Occipital lobe (tissue), 3 donors: ENCODE measurements at places on chromosomes 4 and X.

GRCh38 chrX:136215559-136215958 lies 35.6 kb downstream of the MAP7D3 start:
- no peak for DNase-seq

GRCh38 chr4:150385606-150386005 lies 196.3 kb upstream of the MAB21L2 start:
- DNase-seq: no peak

DNA sequence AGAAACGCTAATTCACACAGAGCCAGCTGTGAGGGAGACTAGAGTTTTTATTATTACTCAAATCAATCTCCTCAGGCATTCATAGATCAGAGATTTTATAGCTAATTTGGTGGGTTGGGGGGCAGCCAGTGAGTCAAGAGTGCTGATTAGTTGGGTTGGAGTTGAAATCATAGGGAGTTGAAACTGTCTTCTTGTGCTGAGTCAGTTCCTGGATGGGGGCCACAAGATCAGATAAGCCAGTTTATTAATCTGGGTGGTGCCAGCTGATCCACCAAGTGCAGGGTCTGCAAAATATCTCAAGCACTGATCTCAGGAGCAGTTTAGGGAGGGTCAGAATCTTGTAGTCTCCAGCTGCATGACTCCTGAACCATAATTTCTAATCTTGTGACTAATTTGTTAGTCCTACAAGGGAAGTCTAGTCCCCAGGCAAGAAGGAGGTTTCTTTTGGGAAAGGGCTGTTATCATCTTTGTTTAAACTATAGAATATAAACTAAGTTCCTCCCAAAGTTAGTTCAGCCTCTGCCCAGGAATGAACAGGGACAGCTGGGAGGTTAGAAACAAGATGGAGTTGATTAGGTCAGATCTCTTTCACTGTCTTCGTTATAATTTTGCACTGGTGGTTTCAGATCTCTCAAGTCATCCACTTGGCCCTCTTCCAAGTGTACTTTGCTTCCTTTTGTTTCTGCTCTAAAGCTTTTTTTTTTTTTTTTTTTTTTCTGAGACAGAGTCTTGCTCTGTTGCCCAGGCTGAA lies 5.4 kb upstream of the NAA11 start:
- DNase-seq: no peak

DNA sequence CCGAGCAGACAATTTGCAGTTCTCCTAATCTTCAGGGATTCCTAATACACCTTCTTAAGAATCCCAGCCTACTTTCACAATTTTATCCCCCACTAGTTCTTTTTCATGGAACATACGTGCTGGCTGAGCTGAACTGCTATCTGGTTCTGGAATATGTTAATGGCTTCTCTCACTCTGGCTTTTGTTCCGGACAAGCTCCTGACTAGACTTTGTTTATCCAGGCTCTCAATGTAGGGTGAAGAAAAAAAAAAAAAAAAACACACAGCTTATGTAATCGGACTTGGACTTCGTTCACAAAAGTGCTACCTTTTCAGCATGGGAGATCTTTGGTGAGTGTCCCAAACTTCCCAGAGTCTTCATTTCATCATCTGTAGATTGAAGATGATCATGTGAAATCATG lies 555.4 kb upstream of the CPEB2 start:
- no peak for DNase-seq

DNA sequence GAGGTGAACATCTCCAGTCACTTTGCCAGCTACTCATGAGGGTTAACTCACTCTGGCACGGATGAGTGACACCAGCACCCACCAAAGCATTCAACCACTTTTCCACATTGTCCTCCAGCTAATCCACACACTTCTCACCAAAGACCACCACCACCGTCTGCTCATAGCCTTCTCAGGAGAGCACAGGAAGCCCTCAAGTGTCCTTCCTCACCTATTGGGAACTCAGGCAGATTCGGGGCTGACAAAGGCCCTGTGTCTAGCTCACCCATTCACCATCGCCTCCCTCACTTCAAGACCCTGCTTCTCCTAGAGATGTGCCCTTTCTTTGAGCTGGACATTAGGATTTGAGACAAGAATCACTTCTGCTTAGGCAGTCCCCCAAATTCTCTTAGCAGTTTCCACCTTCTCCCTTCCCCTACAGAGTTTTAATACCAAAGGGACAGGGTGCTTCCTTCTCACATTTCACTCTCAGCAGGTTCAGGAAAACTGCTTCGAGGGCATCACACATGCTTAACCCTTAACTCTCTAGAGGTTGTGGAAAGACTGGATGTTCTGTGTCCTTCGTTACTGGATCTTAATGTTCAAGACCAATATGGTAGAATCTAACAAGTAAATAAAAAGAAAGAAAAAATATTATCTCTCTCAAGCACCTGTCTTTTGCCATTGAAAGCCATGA lies 11.0 kb downstream of the RXFP1 start:
- DNase-seq: no peak

- no peak for DNase-seq
Observed at GRCh38 chrX:136773648-136774047, 7.1 kb downstream of the ARHGEF6 start.

- DNase-seq: no peak
Observed at GRCh38 chr4:143512978-143513313, 556 bp upstream of the SMARCA5 start.
